ENCODE measurements at places on chromosomes 3 and 15.

- no peak for DNase-seq
Observed at GRCh38 chr3:60909526-60909925, 341.7 kb downstream of the FHIT start.

GRCh38 chr3:101117980-101118379, 124.8 kb upstream of the ABI3BP start:
- no peak for DNase-seq

DNA sequence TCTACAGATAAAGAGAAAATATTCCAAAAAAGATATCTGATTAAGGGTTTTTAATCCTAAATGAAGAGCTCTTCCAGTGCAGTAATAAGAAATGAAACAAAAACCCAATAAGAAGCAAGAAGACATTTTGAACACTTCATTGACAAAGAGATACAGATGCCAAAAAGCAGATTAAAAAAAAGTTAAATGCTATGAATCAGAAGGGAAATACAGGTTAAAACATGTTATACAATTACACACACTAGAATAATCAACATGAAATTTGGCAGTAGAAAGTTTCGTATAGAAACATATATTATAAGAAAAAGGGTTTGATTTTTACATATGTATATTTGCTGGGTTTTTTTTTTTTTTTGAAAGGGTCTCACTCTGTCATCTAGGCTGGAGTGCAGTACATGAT, 135.0 kb downstream of the ROBO1 start:
- no peak for DNase-seq

- no peak for DNase-seq
Observed at GRCh38 chr3:11159421-11159904, 5.2 kb downstream of the HRH1 start.

- no peak for DNase-seq
Observed at GRCh38 chr3:146138902-146139301, 22.1 kb downstream of the PLOD2 start.
